Stomach (tissue), 19 donors: ENCODE measurements at places on chromosomes 4 and X. TPM values are rescaled to one million over a fixed set of nuclear protein-coding genes. Genes with fewer than 3 reads are reported as not detected.

- no peak for DNase-seq
Measured at GRCh38 chr4:48228949-48229348, 40.7 kb downstream of the TEC start.

DNA sequence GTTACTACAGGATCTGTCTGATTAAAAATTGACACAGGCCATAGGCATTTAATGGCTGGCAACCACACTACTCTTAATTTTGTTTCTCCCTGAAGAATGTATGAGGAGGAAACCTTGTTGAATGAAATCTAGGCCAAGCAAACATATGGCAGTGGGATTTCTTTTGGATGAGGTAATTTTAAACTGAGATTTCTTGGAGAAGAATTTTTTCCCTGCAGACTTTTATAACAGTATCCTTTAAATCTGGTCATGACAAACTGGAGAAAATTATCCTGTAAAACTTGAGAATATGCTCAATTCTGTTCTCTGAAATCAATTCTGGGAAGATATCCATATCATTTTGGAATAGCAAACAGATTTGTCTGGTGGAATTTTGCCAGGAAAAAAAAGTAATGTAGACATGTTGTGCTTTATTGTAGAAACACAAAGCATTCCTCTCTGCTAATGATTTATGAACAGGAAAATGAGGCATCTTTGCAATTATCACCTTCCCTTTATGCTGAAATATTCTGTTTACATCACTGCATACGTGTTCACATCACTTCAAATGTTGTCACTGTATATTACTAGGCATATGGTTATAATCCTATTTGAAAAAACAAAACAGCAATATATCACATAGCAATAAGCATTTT lies 108.3 kb upstream of the ARSJ start:
- DNase-seq = peak; percentile 64

Gene ERCC6L
- total RNA-seq = 1.2 TPM

- no peak for DNase-seq
Measured at GRCh38 chr4:114326358-114326757, 272.2 kb upstream of the UGT8 start.

DNA sequence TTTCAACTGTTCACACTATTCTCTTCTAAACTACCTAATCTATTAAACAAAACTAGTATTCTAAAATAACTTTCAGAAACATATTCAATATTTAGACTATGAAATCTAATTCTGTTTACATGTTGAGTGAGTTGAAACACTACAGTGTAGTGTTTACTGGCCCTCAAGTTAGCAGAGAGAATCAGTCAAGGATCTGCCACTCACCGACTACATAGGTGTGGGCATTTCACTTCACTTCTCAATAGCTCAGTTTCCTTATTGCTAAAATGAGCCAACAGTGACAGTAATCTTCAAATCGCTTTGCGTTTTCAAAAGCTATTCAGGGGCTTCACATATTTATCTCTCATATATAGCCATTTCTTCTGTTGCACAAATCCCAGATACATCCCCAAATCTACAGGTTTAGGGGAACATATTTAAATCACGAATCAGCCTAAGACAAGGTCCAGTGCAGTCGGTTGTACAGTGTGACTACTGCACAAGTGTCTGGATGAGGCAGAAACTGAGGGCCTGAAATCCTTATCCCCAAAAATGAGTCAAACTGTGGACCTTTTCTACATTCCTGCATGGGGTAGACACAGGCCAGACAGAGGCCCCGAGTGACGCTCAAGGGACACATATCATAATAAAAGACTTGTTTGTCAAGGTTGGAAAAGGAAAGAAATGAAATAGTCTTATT lies 129.8 kb downstream of the PPP3CA start:
- no peak for DNase-seq

- no peak for DNase-seq
Measured at GRCh38 chr4:35247047-35247446, 997.3 kb downstream of the ARAP2 start.

DNA sequence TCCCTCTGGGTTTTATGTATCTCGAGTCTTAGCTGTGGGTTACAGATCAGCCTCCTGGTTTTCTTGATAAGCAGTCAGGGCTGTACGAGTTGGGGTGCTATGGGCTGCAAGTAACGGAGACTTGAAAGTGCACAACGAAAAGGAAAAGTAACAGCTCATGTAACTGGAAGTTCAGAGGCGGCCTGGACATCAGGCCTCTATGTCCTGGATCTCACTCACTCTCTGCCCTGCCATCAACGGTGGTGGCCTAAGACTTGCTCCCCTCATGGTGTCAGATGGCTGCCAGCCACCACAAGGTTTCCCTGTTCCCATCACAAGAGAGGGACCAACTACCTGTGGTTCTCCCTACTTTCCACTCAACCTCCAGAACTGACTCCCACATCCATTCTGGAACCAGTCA lies 4.8 kb downstream of the PPP2R2C start:
- no peak for DNase-seq

- no peak for DNase-seq
Measured at GRCh38 chrX:46849933-46850332, 13.1 kb downstream of the RP2 start.

GRCh38 chr4:152516156-152516555 lies 19.7 kb downstream of the FBXW7 start:
- DNase-seq = no peak

Gene GPRASP3
- total RNA-seq = 7.3 TPM
